Daoy (cell line): ENCODE measurements at places on chromosomes 2 and 18. TPM values are rescaled to one million over a fixed set of nuclear protein-coding genes. Genes with fewer than 3 reads are reported as not detected.

Gene POTEC
- total RNA-seq = 2.9 and 3.8 TPM in 2 replicates

Gene NEB
- 0.17 and 0.48 TPM in 2 replicates for total RNA-seq

Gene PCARE
- not detected in 2 replicates for total RNA-seq

Gene HOXD8
- total RNA-seq = 9.7 and 9.9 TPM in 2 replicates
